H1 (cell line): ENCODE measurements at places on chromosomes 7 and 10. TPM values are rescaled to one million over a fixed set of nuclear protein-coding genes. Genes with fewer than 3 reads are reported as not detected.
A peak's percentile ranks its signal among the peaks of the same experiment; 100 is the strongest.

PTTG1IP2 gene
- total RNA-seq, result not detected in 2 replicates

AGR3 gene
- not detected in 2 replicates for total RNA-seq

- no peak overlapping the region for H3K4me3 ChIP-seq
- DNase-seq, result no peak
- no peaks in the 10 kb centered on the region for H3K27me3 ChIP-seq
- H3K4me1 ChIP-seq, result peaks cover 5% of the 10 kb centered on the region
- H3K27ac ChIP-seq, result no peak overlapping the region
These were observed 1069.1 kb upstream of the AUTS2 start for GRCh38 chr7:68529221-68529620.

DNA sequence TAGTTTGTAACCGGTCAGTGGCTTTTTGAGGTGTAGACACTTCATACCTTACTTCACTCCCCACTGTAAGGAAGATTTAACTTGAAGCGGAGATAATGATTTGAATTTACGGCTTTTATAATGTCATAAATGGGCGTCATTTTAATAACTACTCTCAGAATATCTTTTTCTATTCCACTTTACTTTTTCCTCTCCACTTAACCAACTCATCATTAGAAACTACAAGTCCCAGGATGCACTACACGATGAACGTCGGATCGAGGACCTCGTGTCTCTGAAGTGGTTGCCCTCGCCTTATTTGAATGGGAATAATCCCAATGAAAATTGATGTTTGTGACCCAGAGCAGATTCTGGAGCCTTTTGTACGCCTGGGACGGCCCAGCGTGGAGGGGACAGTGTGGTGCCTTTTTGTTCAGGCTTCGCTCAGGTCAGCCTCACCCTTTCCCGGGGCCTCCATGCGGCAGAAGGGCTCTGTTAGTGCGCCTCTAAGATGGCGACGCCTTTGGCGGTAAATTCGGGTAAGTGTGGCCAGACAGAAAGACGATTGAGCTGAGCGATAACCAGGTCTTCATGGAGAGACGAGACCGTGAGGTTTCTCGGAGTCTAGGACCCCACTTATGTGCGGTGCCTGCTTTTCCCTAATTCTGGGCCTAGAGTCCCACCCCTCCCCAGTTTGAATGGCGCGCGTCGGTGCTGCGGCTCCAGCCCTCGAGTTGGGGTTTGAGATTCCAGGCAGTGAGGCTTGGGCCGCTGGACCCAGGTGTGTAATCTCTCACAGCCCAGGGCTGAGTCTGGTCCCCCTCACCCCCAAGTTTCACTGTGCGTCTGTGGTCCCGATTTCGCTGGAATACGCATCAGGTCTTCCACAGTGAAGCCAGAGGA lies at the start of gene NUP205:
Gene NUP205, plus strand, starts transcription at position 463 of the 882 bp plus-strand sequence. Its CDS starts 28 bp downstream, at position 491.
- no peaks in the 10 kb centered on the region for H3K27me3 ChIP-seq
- H3K4me3 ChIP-seq, result peak within 1 kb of the TSS; percentile 99
- H3K4me1 ChIP-seq, result peaks cover 8% of the 10 kb centered on the region; the same call in 1 of the 2 replicates
- H3K27ac ChIP-seq, result peak within 1 kb of the TSS; percentile 98

CALML3 gene
- total RNA-seq, result not detected in 2 replicates

DNA sequence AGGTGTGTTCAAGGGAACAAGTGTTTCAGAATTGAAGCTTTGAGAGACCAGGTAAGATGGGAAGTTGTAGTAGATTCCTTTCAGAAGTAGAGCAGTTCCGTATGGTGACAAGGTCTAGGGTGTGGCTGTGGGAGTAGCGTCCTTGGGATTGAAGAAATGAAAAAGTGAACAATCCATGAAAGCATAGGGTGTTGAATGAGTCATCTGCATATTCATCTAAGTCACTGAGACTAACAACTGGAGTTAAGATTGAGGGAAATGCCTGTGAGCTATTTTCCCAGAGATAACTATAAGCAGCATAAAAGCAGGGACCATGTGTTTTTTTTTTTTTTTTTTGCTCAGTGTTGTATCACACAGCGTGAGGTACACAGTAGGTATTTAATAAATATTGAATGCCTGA lies 134.8 kb downstream of the PHTF2 start:
- H3K27ac ChIP-seq, result no peak overlapping the region
- no peak overlapping the region for H3K4me3 ChIP-seq

GRCh38 chr7:158270106-158270775 lies 317.4 kb downstream of the PTPRN2 start:
- H3K36me3 ChIP-seq, result no peaks in the 10 kb centered on the region
- H3K27me3 ChIP-seq, result no peaks in the 10 kb centered on the region
- H3K27ac ChIP-seq, result no peak overlapping the region
- peaks cover 8% of the 10 kb centered on the region for H3K4me1 ChIP-seq
- no peak for DNase-seq

GRCh38 chr10:103592186-103593021 lies 98.9 kb downstream of the NEURL1 start:
- H3K36me3 ChIP-seq, result no peaks in the 10 kb centered on the region
- no peaks in the 10 kb centered on the region; the same call in 1 of the 2 replicates for H3K27me3 ChIP-seq
- peak; percentile 46 for DNase-seq
- no peak overlapping the region for H3K4me3 ChIP-seq
- no peak overlapping the region for H3K27ac ChIP-seq
- no peaks in the 10 kb centered on the region for H3K4me1 ChIP-seq

GRCh38 chr10:50540826-50541122 lies 83.0 kb downstream of the SGMS1 start:
- H3K4me1 ChIP-seq, result no peaks in the 10 kb centered on the region; the same call in 1 of the 2 replicates
- no peaks in the 10 kb centered on the region for H3K27me3 ChIP-seq
- H3K36me3 ChIP-seq, result no peaks in the 10 kb centered on the region
- H3K4me3 ChIP-seq, result no peak overlapping the region

TCERG1L gene
- 6.9 and 7.5 TPM in 2 replicates for total RNA-seq

DNA sequence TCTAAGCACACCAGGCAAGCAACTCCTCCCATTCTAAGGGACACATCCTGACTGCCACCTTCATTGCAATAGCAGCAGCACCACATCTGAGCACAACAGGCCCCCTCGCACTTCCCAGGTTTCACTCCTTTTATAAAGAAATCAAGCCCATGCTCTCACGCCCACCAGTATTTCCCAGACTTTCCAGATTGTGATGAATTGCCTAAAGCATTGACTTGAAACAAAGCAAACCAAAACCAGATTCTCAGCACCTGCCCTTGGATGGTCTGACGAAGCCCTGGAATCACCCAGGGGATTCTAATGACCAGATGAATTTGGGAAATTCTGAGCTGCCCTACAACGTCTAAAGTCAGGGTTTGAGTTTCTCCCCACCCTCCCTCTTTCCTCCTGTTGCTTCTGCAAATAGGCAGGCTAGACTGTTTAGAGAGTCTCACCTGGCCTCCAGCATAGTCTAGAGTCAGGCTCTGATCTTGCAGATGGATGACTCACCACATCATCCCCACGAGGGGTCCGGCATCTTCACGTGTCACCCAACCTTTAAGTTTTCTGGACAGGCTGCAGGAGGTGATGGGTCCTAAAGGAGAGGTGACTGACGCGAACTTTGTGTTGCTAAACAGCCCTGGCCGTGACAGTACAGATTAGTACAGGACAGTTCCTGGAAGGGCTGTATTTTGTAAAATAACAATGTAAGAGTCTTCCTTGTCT lies 198.0 kb downstream of the SKIDA1 start:
- H3K4me3 ChIP-seq, result no peak overlapping the region
- peaks cover 4% of the 10 kb centered on the region for H3K4me1 ChIP-seq
- H3K36me3 ChIP-seq, result no peaks in the 10 kb centered on the region
- DNase-seq, result no peak
- no peaks in the 10 kb centered on the region for H3K27me3 ChIP-seq

GRCh38 chr10:53476650-53477312 lies 704.2 kb upstream of the MBL2 start:
- DNase-seq, result no peak
- no peaks in the 10 kb centered on the region for H3K27me3 ChIP-seq
- H3K4me3 ChIP-seq, result no peak overlapping the region; the same call in 1 of the 2 replicates
- peak overlapping the region; percentile 89 for H3K27ac ChIP-seq
- no peaks in the 10 kb centered on the region for H3K36me3 ChIP-seq

GRCh38 chr10:28722065-28722803 lies 44.9 kb downstream of the BAMBI start:
- no peak overlapping the region for H3K27ac ChIP-seq
- H3K27me3 ChIP-seq, result peaks cover 8% of the 10 kb centered on the region; the same call in 1 of the 2 replicates
- peak; percentile 36 for DNase-seq
- H3K4me1 ChIP-seq, result peaks cover 4% of the 10 kb centered on the region
- H3K4me3 ChIP-seq, result peak overlapping the region; percentile 67
- H3K36me3 ChIP-seq, result no peaks in the 10 kb centered on the region

GRCh38 chr10:4656576-4657194 lies 169.3 kb upstream of the AKR1E2 start:
- H3K4me3 ChIP-seq, result no peak overlapping the region
- no peak for DNase-seq
- no peak overlapping the region for H3K27ac ChIP-seq
- no peaks in the 10 kb centered on the region for H3K4me1 ChIP-seq
- H3K36me3 ChIP-seq, result no peaks in the 10 kb centered on the region

DNA sequence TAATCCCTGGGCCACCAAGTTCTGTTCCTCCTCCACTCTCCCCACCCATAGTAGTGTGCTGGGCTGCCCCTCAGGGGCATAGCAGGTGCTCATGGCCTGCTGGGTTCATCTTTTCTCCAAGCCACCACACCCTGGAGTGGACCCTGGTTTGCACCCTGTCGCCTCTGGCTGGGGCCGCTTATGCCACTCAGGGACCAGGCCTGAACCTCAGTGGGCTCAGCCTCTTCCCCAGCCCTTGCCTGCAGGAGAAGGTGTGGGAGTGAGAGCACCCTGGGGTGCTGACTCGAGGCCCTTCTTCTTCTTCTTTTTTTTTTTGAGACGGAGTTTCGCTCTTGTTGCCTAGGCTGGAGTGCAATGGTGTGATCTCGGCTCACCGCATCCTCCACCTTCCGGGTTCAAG lies 10.2 kb downstream of the CLIP2 start:
- peaks cover 2% of the 10 kb centered on the region for H3K4me1 ChIP-seq
- H3K27me3 ChIP-seq, result no peaks in the 10 kb centered on the region
- DNase-seq, result no peak
- H3K36me3 ChIP-seq, result no peaks in the 10 kb centered on the region

DNA sequence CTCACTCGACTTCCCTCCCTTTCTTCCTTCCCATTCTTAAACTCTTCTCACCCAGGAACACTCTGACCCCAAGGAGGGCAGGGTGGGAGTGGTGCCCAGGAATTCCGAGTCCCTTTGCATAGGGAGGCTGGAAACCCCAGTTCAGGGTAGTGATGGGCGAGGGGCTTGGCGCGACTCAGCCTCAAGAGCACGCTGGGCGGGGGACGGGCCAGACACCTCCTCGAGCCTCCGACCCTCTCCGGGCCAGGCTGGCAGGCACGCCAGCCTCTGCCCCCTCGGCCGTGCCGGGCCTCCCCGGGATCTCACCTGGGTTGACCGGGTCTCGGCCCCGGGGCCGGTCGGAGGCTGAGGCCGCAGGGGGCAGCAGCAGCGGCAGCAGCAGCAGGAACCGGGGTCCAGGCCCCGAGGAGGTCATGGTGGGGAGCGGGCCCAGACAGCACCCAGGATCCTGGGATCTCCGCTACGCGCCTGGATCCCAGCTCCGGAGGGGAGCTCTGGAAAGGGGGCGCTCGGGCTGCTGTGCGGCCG lies 457 bp downstream of the PLOD3 start:
- H3K27ac ChIP-seq, result no peak overlapping the region
- H3K27me3 ChIP-seq, result no peaks in the 10 kb centered on the region
- no peaks in the 10 kb centered on the region for H3K36me3 ChIP-seq
- H3K4me3 ChIP-seq, result peak overlapping the region; percentile 74
- no peak for DNase-seq
- H3K4me1 ChIP-seq, result peaks cover 9% of the 10 kb centered on the region

GRCh38 chr10:102643336-102644065 lies 778 bp upstream of the TRIM8 start:
- DNase-seq, result no peak
- H3K27ac ChIP-seq, result peak overlapping the region; percentile 51; the same call in 1 of the 2 replicates
- no peaks in the 10 kb centered on the region for H3K27me3 ChIP-seq

DNA sequence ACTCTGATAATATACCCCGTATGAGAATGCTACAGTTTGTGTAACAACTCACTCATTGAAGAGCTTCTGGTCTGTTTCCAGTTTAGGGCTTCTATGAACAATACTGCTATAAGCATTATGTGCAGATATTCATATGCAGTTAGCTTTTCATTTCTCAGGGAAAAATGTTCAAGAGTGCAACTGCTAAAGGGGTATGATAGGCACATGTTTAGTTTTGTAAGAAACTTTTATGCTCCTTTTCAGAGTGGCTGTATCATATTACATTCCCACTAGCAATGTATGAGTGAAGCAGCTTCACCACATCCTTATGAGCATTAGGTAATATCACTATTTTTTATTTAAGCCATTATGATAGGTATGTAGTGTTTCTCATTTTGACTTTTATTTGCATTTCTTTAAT lies 182.6 kb upstream of the CXCL12 start:
- no peaks in the 10 kb centered on the region for H3K4me1 ChIP-seq
- H3K4me3 ChIP-seq, result no peak overlapping the region
- no peak for DNase-seq
- no peaks in the 10 kb centered on the region for H3K36me3 ChIP-seq

- no peak for DNase-seq
- H3K4me1 ChIP-seq, result peaks cover 6% of the 10 kb centered on the region
- H3K27ac ChIP-seq, result no peak overlapping the region
- H3K27me3 ChIP-seq, result no peaks in the 10 kb centered on the region; the same call in 1 of the 2 replicates
- H3K36me3 ChIP-seq, result no peaks in the 10 kb centered on the region
These were observed 43.2 kb downstream of the SVOPL start for GRCh38 chr7:138657854-138658386.

- DNase-seq, result no peak
- no peaks in the 10 kb centered on the region for H3K36me3 ChIP-seq
- H3K4me3 ChIP-seq, result no peak overlapping the region
- no peaks in the 10 kb centered on the region for H3K4me1 ChIP-seq
These were observed 353.0 kb downstream of the ANKRD30A start for GRCh38 chr10:37478381-37478780.

GPAM gene
- 15.5 and 18.5 TPM in 2 replicates for total RNA-seq

GLCCI1 gene
- total RNA-seq, result 27.7 and 29.1 TPM in 2 replicates

GRCh38 chr7:65371468-65371867 lies 2.2 kb upstream of the ZNF92 start:
- DNase-seq, result no peak
- H3K27me3 ChIP-seq, result no peaks in the 10 kb centered on the region
- no peaks in the 10 kb centered on the region for H3K4me1 ChIP-seq
- no peak overlapping the region for H3K4me3 ChIP-seq
- 0 out of 2 replicates have a peak, but pooled peaks cover 3% of the 10 kb centered on the region for H3K36me3 ChIP-seq

DNA sequence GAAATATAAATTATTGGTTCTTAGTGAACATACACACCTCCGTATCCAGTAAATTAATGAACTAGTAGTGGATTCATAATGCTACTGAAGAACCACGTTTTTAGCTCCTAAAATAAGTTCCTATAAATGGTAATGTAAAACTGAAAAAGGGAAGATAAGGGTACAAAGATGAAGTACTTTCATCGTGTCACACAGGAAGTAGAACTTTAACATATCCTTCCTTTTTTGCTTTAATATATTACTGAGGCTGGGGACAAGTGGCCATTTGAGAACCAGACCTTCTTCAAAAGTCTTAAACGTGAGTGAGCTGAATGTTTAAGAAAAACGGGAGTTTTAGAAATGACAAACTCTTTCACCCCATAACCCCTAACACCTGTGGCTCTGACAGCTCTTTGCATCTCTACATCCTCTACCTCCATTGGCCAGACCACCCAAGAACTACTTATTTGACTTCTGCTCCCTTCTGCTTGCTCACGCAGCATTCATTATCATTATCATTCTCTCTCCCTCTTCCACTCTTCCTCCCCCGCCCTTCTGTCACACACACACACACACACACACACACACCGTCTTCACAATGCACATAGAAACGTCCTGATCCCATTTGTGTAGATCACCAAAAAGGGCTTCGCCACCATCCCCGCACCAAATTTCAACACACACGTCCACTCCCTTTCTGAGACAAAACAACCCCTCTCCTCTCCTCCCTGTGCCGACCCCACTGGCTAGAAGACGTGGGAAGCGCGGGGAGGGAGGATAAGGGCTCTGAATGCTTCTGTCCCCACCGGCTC lies 677 bp downstream of the SKAP2 start:
- H3K4me1 ChIP-seq, result peaks cover 2% of the 10 kb centered on the region
- DNase-seq, result no peak
- no peak overlapping the region; the same call in 1 of the 2 replicates for H3K27ac ChIP-seq
- H3K4me3 ChIP-seq, result peak overlapping the region; percentile 73
- H3K27me3 ChIP-seq, result peaks cover 3% of the 10 kb centered on the region
